ENCODE measurements at places on chromosomes 6 and 20. TPM values are rescaled to one million over a fixed set of nuclear protein-coding genes. Genes with fewer than 3 reads are reported as not detected.

DNA sequence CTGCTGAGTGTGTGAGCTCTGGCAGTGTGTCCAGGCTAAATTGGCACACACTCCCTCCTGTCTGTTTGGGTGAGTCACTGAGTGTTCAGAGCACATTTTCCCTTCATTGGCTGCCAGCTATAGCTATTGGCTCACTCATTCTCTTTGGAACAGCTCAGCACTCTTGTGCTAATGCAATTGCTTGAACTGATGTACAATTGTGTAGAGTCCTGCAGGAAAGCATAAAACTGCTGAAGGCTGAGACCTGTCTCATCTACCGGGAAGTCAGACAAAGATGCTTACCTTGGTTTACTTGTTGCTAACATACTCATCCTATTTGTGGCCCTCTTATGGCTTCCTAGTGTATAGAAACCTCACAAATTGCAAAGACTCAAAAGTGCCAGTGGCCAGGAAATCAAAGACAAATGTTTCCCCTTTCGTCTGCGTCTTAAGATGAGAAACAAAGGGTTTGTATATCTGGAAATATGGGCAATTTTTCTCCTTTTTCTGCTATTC lies 351.0 kb downstream of the BCKDHB start:
- DNase-seq: peak; percentile 97
- H3K4me3 ChIP-seq: no peak overlapping the region
- H3K27ac ChIP-seq: no peak overlapping the region
- H3K27me3 ChIP-seq: no peaks in the 10 kb centered on the region
- H3K36me3 ChIP-seq: no peaks in the 10 kb centered on the region

DNA sequence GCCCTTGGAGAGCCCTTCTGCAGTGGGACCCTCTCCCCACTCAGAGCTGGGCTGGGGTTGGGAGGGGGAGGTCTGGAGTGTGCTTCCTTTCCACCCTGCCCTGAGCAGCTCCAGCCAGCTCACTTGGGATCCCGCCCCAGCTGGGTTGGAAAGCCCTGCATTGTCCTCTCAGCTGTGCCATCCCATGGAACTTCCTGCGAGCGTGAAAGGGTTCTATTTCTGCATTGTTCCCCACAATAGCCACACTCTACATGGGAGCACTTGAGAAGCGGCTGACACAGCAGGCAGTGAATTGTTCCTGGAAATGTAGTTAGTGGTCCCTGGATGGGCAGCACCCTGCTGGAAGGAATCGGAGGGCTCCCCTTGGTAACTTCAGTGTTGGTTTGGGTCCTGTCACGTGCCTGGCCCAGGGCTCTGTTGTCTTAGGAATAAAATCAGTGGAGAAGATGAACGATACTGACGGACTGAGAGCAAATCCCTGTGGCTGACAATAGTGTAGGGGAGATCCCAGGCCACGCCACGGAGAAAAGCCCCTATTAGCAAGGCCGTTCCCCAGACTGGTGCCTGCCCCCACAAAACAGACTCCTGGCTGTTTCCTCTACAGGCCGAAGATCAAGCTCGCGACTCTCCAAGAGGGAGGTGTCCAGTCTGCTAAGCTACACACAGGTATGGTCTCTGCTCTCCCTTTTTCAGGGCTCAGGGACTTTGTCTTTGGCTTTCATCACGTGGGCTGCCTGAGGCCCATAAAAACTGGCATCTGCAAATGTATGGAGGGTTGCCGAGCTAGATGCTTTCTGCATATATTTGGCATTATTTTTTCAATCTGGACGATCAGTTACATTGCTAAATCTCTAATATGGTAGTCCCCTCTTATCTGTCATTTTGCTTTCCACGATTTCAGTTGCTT lies 18.8 kb downstream of the DNMT3B start:
- no peaks in the 10 kb centered on the region for H3K36me3 ChIP-seq
- H3K4me3 ChIP-seq: no peak overlapping the region
- no peak overlapping the region for H3K27ac ChIP-seq
- no peak for DNase-seq
- H3K27me3 ChIP-seq: no peaks in the 10 kb centered on the region
- H3K4me1 ChIP-seq: no peaks in the 10 kb centered on the region

DNA sequence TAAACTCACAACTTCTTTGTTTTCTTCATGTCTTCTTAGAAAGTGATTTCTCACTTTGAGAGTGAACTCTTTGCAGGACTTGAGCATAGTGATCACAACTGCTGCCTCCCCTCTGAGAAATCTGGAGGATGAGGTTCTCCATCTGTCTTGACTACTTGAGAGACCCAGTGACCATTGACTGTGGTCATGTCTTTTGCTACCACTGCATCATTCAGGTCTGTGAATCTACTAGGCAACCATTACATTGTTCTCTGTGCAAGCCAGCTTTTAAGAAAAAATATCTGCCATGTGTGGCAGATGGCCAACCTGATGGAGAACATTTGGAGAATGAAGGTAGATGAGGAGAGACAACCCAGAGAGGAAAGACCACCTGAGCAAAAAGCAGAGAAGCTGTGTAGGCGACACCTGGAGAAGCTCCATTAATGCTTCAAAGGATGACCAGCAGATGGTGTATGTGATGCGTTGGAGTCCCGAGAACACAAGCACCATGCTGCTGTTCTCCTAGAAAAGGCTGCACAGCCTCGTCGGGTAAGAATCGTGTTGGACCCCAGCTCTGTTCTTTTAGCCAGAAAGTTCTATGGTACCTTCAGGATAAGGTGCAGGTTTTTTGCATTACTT lies 25.1 kb upstream of the TRIM26 start:
- H3K27me3 ChIP-seq: peaks cover 2% of the 10 kb centered on the region
- no peaks in the 10 kb centered on the region for H3K36me3 ChIP-seq
- H3K4me3 ChIP-seq: no peak overlapping the region
- H3K27ac ChIP-seq: no peak overlapping the region

- no peak overlapping the region for H3K4me3 ChIP-seq
- H3K4me1 ChIP-seq: no peaks in the 10 kb centered on the region
- no peak overlapping the region for H3K27ac ChIP-seq
- H3K36me3 ChIP-seq: no peaks in the 10 kb centered on the region
- DNase-seq: no peak
- H3K27me3 ChIP-seq: peaks cover 6% of the 10 kb centered on the region
Observed at GRCh38 chr20:57287901-57288300, 21.5 kb upstream of the BMP7 start.

GRCh38 chr20:31908016-31908415 lies 37.6 kb downstream of the TTLL9 start:
- DNase-seq: no peak
- no peaks in the 10 kb centered on the region for H3K36me3 ChIP-seq
- H3K27me3 ChIP-seq: no peaks in the 10 kb centered on the region
- no peak overlapping the region for H3K27ac ChIP-seq

DNA sequence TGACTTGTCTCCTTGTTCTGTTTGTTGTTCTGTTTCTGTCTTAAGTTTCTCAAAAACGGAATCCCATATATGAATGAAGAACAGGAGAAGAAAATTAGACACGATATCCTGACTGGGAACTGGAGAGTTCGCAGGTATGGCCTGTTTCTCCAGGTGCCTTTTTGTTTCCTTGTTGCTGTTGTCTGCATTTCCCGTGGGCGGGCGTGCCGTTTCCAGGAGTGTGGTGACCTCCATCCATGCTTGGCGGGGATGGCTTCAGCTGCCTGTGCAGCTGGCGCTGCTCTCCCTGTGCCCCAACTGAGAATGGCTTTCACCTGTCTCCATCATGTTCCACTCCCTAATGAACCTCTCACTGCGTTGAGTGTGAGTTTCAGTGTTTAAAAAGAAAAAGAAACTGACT lies 4.4 kb downstream of the PNLDC1 start:
- H3K4me1 ChIP-seq: no peaks in the 10 kb centered on the region
- H3K4me3 ChIP-seq: no peak overlapping the region
- H3K36me3 ChIP-seq: no peaks in the 10 kb centered on the region
- H3K27ac ChIP-seq: no peak overlapping the region

DNA sequence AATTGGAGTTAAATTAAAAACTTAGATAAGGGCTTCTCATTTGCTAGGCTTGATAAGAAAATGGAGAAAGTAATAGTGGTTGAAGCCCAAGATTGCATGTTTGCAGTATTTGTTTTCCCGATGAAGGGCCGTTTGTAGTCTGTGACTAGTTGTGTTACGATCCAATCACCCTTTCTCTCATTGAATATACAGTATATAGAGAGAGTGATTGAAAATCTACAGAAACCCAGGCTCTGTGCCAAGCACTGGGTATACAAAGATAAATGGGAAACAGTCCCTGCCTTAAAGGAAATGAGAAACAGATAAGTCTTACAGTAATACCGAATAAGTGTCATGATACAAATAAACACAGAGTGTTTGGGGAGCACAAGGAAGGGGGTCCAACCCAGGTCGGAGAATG lies 55.2 kb upstream of the CDKAL1 start:
- no peaks in the 10 kb centered on the region for H3K27me3 ChIP-seq
- DNase-seq: no peak
- peaks cover 4% of the 10 kb centered on the region for H3K36me3 ChIP-seq
- H3K4me1 ChIP-seq: no peaks in the 10 kb centered on the region

DNA sequence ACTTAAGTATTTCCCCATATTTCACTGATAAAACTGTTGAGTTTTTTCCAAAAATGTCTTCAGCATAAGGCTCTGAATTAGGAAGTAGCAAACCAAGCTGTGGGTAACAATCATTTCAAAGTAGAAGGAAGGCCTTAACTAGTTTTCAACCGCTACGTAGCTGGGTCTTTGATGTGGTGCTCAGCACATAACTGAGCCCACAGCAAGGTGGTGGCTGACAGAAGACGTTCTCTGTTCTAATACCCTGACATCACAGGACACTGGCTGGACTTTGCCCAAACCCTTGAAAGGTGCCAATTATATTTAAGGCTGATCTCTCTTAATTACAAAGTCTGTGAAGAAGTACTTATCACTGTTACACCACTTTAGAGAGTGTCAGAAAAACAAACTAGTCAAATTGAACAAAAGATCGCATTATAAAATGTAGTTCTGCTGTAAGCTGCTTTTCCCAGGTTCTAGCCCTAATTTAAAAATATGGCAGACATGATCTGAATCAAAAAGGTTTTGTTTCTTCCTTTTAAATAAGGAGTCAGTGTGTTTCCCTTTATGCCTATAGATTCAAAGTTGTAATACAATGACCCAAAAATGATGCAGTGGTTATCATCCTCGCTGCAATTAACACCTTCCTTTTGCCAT lies 26.7 kb downstream of the MAN1A1 start:
- no peak for DNase-seq
- no peak overlapping the region for H3K27ac ChIP-seq
- H3K36me3 ChIP-seq: no peaks in the 10 kb centered on the region

DNA sequence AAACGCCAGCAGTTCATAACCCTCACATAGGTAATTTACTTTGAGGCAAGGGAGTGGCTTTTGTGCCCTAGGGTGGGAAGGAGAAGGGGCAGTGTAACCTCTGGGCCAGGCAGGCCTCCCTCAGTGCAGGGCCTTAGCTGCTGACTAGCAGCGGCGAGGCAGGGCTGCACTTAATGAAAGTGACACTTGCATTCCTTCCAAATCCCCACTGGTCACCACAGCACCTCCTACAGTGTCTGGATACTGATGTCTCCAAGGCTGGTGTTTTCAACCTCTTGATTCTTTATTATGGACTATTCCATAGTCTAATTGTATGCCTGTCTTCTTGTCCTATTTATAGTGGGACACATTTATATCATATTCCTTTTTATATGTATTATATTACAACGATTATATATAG lies 152.7 kb downstream of the LY86 start:
- no peak for DNase-seq
- H3K4me3 ChIP-seq: no peak overlapping the region
- no peaks in the 10 kb centered on the region for H3K36me3 ChIP-seq

DNA sequence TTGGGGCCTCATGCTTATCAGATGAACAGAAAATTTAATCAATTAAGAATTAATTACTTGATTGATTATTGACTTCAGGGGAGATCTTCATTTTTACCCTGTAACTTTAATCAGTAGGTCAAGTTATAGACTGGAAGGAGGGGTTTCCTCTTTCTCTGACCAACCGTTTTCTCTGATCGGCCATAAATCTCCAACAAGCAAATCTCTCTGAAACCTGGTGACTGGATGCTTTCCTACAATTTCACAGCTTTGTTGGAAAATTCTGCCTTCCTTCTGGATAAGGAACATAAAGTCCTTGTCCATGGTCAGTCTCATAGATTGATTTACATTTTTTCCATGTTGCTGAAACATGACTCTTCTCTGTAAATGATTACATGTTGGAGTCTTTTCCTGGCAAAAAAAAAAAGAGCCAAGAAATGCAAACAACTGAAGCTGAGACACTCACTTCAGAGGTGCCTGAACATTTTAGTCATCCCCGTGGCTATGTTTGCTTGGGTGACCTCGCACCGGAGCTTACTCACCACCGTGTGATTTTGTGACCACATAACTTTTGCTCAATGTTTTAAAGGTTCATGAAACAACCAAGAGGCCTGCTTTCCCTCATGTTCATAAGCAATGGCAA lies 31.0 kb downstream of the IRF4 start:
- no peaks in the 10 kb centered on the region for H3K27me3 ChIP-seq
- H3K4me1 ChIP-seq: peaks cover 6% of the 10 kb centered on the region
- peak; percentile 97 for DNase-seq
- H3K36me3 ChIP-seq: no peaks in the 10 kb centered on the region
- no peak overlapping the region for H3K4me3 ChIP-seq

GRCh38 chr6:13733178-13733887 lies 21.7 kb upstream of the RANBP9 start:
- H3K4me3 ChIP-seq: peak overlapping the region; percentile 39
- H3K27me3 ChIP-seq: no peaks in the 10 kb centered on the region
- peak overlapping the region; percentile 45 for H3K27ac ChIP-seq
- no peaks in the 10 kb centered on the region for H3K36me3 ChIP-seq
- H3K4me1 ChIP-seq: peaks cover 7% of the 10 kb centered on the region
- DNase-seq: peak; percentile 86

- no peaks in the 10 kb centered on the region for H3K36me3 ChIP-seq
- H3K4me3 ChIP-seq: no peak overlapping the region
- peak; percentile 17 for DNase-seq
- no peaks in the 10 kb centered on the region for H3K27me3 ChIP-seq
- H3K4me1 ChIP-seq: peaks cover 13% of the 10 kb centered on the region
- H3K27ac ChIP-seq: no peak overlapping the region
Observed at GRCh38 chr6:158856261-158856660, 37.1 kb upstream of the EZR start.

DNA sequence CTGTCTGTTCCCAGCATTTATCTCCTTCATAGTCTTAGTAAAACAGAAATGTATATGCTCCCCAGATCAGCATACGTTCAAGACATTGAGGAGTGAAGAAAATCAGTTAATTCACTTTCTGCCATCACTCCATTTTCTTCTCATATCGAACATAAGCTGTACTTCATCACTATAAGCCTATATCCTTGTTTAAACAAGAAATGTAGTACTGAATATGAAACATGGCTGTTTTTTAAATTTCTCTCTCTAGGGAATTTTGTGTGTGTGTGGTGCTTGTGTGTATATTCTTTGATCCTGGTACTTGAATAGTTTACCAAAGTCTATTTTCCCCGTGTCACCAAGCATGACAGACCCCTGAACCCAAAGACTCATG lies 107.1 kb downstream of the HFE start:
- H3K4me1 ChIP-seq: peaks cover 2% of the 10 kb centered on the region
- H3K27ac ChIP-seq: no peak overlapping the region
- H3K27me3 ChIP-seq: no peaks in the 10 kb centered on the region
- no peak for DNase-seq

- H3K4me1 ChIP-seq: no peaks in the 10 kb centered on the region
- DNase-seq: peak; percentile 18
- no peak overlapping the region for H3K27ac ChIP-seq
- no peak overlapping the region for H3K4me3 ChIP-seq
- no peaks in the 10 kb centered on the region for H3K36me3 ChIP-seq
- no peaks in the 10 kb centered on the region for H3K27me3 ChIP-seq
Observed at GRCh38 chr6:113306552-113307145, 550.5 kb upstream of the MARCKS start.

The GFOD1 gene
- total RNA-seq: 25.3 TPM

The SYNGAP1 gene
- 7.3 TPM for total RNA-seq

The DBNDD2 gene
- total RNA-seq: 3.9 TPM

The DIDO1 gene
- 33.2 TPM for total RNA-seq

The FAM209B gene
- not detected for total RNA-seq

The C6orf52 gene
- 0.26 TPM for total RNA-seq

Data from fibroblast of lung (primary cell).